ENCODE measurements at places on chromosomes 7 and 10.

DNA sequence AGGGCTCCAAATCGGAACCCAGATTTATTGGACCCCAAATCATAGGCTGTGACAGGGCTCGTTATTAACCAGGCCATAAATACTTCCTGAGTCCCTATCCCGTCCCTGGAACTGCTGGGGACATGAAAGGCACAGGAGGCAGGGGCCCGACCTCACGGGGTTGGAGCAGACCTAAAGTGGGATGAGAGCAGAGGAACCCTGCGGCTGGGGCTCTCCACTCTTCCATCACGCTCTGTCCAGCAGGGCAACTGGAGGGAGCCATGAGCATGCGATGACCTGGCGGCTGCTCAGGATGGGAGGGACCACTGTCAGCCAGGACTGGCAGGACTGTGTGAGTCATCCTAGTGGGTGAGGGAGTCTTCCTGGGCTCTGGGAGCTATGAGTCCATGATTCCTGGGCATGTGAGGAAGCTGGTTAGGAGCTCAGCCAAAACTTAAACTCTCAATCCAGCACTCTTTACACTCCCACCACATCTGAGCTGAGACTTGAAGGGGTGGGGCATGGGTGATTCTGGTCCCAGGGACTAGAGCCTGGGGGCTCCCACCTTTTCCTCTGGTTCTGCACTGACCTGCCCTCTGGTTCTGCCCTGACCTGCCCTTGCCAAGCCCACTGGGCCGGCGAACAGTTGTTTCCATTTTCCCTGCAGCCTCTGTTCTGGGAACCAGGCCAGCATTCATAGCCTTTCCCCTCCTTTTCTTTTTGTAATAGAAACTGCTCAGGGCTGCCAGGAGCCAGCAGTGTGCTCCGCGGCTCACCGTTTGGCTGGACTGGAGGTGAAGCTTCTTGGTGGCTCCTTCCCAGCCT is 47.1 kb downstream of the SYPL1 start:
- no peak for DNase-seq

DNA sequence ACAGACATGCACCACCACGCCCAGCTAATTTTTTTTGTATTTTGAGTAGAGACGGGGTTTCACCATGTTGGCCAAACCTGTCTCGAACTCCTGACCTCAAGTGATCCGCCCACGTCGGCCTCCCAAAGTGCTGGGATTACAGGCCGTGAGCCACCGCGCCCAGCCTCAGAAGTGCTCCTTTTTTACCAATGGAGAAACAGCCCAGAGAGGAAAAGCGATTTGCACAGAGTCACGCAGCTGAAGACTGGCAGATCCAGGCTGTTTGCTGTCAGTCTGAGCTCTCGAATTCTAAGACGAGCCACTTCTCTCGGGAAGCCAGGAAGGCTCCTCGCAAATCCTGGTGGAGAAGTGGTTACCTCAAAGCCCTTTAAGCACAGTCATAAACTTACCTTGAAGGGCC is 57.4 kb upstream of the SDK1 start:
- DNase-seq: no peak

GRCh38 chr7:98569691-98570337 is 47.3 kb upstream of the NPTX2 start:
- no peak for DNase-seq

- DNase-seq: no peak
These were observed 75.5 kb downstream of the RPS24 start for GRCh38 chr10:78109210-78109609.

- DNase-seq: no peak
These were observed 276.6 kb upstream of the GALNT17 start for GRCh38 chr7:70855373-70855772.

DNA sequence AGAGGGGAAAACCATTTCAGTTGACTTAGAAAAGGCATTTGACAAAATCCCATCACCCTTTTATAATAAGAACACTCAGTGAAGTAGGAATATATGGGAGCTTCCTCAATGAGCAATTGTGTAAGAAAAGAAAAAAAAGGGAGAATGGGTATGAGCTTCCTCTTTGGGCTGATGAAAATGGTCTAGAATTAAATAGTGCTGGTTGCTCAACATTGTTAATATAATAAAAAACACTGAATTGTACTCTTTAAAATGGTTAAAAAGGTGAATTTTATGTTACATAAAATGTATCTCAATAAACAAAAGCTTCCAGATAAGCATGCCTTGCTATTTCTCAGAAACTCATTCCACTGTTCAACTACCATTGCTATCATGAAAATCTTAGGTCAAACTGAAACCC is 40.6 kb downstream of the LRRC17 start:
- no peak for DNase-seq

GRCh38 chr10:121891103-121891502 is 36.7 kb downstream of the ATE1 start:
- no peak for DNase-seq

GRCh38 chr7:67990716-67991115 is 994.1 kb downstream of the TYW1 start:
- no peak for DNase-seq

DNA sequence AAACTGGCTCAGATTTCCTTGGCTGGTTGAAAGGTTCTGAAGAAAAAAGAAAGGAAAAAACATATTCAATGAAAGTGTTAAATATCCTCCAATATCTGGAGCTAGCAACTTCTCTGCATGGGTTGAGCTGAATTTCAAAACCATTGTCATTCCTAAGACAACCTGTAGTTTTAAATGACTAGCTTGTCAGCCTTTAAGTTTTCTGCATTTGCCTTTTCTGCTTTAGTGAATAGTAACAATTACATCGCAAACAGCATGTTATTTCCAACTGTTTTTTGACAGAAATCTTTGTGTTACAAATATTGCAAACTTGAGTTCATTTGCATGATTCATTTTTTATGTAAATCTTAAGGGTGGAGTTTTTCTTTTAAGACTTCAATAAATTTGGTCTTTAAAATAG is 852.3 kb upstream of the CELF2 start:
- DNase-seq: no peak

DNA sequence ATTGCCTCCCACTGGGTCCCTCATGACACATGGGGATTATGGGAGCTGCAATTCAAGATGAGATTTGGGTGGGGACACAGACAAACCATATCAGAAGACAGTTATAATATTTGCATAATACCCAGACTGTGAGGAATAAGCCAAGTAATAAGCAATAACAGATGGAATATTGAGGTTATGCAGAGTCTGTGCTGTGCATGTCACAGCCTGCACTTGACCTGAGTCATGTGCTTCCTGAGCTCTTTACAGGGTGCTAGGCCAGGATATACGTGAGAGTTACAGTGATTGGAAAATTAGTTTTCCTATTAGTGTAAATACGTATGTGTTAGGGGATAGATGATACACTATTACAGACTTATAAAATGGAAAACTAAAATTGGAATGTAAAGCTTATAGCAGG is 288.7 kb downstream of the SDK1 start:
- DNase-seq: no peak

- DNase-seq: no peak
These were observed 35.5 kb upstream of the WASL start for GRCh38 chr7:123784263-123784662.

DNA sequence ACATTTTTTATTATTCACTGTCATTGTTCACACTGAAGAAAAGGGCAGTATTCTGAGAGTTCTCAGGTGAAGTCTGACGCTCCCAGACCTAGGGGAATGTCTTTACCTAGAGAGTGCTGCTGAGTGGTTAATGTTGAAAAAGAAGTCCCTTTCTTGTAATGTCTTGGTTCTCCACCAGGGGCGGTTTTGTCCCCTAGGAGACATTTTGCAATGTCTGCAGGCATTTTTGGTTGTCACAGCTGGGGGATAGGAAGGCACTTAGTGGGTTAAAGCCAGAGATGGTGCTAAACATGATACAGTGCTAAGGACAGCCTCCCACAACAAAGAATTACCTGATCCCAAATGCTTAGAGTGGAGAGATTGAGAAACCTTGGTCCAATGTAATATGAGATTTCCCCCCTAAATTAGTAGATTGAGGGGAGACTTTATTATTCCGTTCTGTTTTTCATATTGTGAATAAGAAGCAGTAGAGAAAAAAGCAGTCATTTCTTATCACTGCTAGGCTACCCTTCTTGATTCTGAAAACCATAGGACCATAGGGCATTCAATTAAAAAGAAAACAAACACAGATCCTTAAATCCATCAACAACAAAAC is 13.1 kb downstream of the UMAD1 start:
- DNase-seq: peak; percentile 35

- no peak for DNase-seq
These were observed 67.9 kb upstream of the HECW1 start for GRCh38 chr7:43044511-43044910.

GRCh38 chr7:121744877-121745276 is 128.1 kb upstream of the PTPRZ1 start:
- no peak for DNase-seq

Measured in activated T-cell treated with anti-CD3 and anti-CD28 coated beads, Interleukin-2, amount 50 U/mL, for 48 hours (primary cell).